ENCODE measurements at places on chromosomes 6 and 20.

GRCh38 chr6:15877231-15877630, 214.4 kb upstream of the DTNBP1 start:
- DNase-seq, result no peak

DNA sequence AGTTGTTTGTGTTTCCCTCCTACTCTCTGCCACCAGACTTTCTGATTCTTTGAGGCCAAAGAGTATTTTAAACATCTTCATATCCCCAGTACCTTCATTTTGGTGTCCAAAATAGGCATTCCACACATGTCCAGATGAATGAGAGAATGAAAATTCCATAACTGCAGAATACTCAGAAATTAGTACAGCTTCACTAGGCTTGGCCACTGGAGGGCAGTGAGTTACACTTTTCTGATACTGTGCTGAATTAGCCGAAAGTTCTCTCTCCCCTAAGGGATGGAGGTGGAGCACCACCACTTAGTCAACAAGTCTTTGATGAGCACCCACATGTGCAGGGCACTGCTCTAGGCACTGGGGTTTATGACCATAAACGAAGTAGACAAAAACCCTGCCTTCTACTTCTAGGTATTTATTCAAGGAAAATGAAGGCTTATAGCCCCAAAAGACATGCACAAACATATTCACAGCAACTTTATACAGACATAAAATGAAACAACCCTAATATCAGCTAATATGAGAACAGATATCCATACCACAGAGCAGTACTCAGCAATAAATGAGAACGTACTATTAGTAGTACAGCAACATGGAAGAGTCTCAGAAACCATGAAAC, 46.1 kb upstream of the TMEM217 start:
- DNase-seq, result no peak

- no peak for DNase-seq
Observed at GRCh38 chr6:68502946-68503345, 132.1 kb upstream of the ADGRB3 start.

DNA sequence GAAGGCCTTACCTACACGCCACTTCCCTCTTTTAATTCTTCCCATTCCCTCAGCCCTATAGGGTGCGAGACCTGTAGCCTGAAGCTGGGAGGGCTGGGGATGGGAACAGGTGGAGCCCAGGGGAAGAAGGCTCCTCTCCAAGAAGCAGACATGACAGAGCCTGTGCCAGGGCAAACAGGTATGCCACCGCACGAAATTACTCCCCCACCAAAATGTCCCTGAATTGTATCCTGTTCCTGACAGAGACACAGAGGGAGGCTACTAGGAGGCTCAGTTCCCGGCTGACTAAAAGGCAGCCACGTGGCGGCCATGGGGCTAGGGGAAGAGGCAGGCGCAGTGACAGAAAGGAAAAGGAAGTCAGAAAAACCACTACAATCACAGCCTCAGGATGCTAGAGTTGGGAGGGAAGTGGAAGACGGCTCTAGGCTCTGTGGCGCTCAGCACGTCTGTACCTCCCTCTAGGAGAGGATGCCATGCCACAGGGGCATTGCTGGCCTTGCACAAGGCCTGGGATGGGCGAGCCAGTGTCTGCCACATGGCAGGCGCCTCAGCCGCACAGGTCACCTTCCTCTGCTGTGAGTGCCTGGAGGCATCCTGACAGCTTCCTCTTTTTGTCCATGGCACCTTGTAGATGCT, 27.7 kb downstream of the TFEB start:
- no peak for DNase-seq

- DNase-seq, result no peak
Observed at GRCh38 chr6:23305325-23305943, 736.1 kb downstream of the HDGFL1 start.

GRCh38 chr20:64077876-64078551, 1.3 kb downstream of the RGS19 start:
- no peak for DNase-seq

GRCh38 chr20:54103067-54103761, 32.8 kb upstream of the BCAS1 start:
- peak; percentile 82 for DNase-seq

- peak; percentile 84 for DNase-seq
Observed at GRCh38 chr6:155014670-155015300, 19.7 kb downstream of the TIAM2 start.

- no peak for DNase-seq
Observed at GRCh38 chr6:53944091-53944490, 149.3 kb downstream of the LRRC1 start.

- DNase-seq, result peak; percentile 93
Observed at GRCh38 chr6:57221191-57221935, 744 bp downstream of the RAB23 start.

- DNase-seq, result no peak
Observed at GRCh38 chr6:83928286-83928685, 68.8 kb downstream of the CYB5R4 start.

GRCh38 chr6:154613137-154613676, 102.7 kb upstream of the CNKSR3 start:
- DNase-seq, result no peak

DNA sequence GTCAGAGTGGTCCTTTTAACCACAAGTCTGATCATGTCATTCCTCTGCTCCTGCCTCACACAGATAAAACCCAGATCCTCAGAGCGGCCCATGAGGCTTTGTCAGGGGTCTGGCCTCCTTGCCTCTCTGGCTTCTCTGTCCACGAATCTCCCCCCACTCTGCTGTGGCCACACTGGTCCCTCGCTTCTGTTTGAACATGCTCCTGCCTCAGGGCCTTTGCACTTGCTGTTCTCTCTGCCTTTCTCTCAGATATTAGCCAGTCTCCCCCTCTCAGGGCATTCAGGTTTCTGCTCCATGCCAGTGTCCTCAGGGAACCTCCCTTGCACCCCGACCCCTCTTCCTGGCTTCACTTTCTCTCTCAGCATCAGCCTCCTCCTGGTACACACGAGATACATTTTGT, 518.5 kb downstream of the PREX1 start:
- no peak for DNase-seq

DNA sequence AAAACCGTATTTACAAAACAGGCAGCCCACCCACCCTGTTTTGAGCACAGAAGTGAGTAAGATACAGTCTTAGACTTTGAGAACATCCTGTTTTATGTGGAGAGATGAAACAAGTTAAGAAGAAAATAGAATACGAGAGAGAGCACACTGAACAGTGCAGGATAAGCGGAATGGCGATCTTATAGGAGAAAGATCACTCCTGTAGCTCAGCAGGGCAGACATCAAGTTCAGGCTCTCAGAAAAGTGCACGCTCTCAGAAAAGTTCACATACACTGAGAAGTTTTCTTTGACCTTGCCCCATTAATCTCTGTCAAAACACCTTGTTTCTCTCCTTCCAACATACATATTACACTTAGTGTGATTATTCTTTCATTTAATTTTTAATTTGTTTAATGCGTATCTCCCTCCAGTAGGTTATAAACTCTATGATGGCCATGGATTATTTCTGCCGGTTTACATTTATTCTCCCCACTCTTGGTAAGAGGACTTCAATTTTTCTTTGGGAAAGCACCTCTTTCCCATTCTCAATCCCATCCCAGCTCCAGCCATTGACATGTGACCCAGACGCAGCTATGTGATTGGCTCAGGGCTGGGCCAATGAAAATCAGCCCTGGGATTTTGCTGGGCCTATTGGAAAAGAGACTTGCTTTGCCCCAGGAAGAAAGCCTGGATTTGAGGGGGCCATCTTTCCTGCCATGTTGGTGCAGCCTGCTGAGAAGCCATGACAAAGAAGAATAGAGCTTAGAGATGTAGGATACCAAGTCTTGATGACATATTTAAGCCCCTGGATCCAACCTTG, 16.2 kb downstream of the KCNB1 start:
- peak; percentile 31 for DNase-seq

DNA sequence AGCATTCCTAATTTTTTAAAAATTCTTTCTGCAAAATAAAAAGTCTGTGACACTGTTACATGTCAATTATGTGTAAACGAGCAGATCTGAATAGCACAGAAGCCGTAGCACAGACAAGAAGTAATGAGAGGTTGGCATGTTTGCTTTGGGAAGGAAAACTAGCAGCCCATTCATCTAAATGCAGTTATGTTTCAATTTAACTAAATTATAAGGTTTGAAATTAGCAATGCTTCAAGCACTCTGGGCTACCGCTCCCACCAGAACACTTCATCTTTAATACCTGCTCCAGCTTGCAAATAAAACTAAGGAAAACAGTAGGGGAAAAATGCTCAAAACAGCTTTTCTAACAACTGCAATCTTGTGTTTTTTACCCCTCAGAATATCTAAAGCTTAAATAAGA, 73.9 kb downstream of the PTPRK start:
- no peak for DNase-seq

- peak; percentile 66 for DNase-seq
Observed at GRCh38 chr20:34110745-34111641, 1.1 kb downstream of the EIF2S2 start.

GRCh38 chr20:46580613-46581205, 30.3 kb upstream of the OCSTAMP start:
- DNase-seq, result peak; percentile 12

- DNase-seq, result no peak
Observed at GRCh38 chr20:5172167-5172601, 45.4 kb downstream of the CDS2 start.

DNA sequence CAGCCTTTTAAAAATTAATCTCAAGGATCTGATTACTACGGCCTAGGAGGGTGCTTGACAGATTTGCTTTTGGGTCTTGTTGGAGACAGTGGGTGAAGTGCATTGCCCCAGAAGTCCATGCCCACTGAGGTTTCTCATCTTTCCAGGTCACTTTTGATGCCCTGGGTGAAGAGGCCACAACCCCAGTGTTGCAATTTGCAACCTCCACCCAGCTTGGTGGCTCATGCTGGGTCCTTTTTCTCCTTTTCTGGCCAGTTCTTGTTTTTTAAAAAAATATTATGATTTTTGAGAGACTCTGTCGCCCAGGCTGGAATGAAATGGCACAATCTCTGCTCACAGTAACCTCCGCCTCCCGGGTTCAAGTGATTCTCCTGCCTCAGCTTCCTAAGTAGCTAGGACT, 9.4 kb downstream of the STX11 start:
- DNase-seq, result no peak

- DNase-seq, result no peak
Observed at GRCh38 chr20:6740096-6740495, 27.4 kb upstream of the BMP2 start.

DNA sequence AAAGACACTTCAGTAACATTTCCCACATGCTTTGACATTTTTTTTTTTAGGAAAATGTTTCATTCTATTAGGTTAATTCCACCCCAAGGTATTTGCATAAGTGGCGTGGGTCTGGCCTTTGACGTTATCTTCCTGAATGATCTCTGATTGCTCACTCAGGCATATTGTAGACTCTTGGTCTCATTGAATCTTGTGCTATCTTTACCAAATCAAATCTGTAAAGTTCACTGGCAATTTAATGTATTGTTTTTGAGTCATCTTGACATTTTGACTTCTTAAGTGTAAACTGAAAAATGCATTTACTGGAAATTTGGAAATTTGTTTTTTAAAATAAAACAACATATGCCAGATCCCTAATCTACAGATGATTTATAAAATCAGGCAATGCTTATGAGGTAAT, 16.0 kb upstream of the VIP start:
- DNase-seq, result no peak

DNA sequence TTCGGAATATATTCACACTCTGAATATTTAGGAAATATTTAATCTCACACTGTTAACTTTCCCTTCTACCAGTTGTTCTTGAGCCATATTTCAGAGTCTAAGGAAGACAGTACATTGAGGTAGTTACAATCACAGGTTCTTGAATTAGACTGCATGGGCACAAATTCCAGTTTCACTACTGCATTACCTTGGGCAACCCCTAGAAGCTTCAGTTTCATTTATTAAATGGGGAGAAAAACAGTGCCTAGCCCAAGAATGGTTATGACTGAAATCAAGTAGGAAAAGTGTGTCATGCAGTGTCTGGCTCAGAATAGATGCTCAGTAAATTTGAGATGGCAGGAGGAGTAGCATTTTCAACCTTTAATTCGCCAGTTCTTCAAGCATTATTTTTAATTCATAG, 124.5 kb upstream of the SAMD5 start:
- DNase-seq, result no peak

GRCh38 chr6:37575221-37575620, 75.5 kb upstream of the CCDC167 start:
- DNase-seq, result no peak

DNA sequence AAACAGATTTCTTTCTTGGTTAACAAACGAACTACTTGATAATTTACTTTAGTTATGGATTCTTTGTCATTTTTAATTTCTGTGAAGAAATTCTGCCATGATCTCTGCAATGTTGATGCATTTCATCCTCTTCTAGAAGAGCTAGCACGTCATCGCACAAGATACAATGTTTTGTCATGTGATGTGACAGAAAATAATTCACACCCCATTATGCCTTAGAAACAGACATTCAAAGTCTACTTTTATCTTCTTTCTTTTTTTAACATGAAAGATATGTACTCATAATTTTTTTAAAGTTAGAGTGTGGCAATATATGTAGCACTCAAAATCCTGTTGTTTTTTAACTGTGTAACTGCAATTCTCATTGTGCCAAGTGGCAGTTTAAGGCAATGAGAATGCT, 39.6 kb upstream of the NELFCD start:
- no peak for DNase-seq

GRCh38 chr6:149884215-149884614, 13.7 kb downstream of the RAET1E start:
- DNase-seq, result peak; percentile 49

DNA sequence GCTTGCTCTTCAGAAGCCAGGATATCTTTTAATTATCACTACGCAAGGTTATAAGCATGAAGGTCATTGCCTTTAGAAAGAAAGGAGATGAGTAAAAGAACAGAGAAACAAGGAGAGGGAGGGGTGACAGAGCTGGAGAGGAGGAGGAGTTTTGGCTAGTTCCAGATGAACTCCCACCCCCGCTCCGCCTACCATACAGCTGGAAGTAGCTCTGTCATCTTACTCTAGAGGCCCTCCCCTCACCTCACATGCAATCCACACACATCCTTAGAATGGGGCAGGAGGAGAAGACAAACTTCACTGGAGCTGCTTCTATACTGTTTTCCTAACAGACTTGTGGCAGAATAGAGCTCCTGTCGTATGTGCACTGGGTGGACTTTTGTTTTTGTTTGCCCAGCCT, 144.7 kb downstream of the SCML4 start:
- peak; percentile 85 for DNase-seq

DNA sequence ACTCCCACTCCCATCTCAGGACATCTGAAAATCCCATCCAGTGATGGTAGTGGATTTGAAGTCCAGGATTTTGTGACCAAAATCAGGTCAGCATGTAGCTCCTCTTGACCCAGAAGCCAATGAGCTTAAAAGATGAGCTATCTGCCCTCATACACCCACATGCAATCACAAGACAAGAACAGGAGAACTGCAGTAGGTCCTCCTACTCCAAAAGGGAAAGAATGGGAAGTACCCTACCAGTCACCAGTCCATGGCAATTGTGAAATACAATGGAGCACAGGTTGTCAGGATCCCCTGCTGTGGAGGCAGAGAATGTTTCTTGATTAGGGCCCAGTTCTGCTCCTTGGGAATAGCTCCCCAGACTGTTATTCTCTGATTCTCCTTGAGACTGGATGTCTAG, 347.3 kb upstream of the CNR1 start:
- DNase-seq, result no peak

DNA sequence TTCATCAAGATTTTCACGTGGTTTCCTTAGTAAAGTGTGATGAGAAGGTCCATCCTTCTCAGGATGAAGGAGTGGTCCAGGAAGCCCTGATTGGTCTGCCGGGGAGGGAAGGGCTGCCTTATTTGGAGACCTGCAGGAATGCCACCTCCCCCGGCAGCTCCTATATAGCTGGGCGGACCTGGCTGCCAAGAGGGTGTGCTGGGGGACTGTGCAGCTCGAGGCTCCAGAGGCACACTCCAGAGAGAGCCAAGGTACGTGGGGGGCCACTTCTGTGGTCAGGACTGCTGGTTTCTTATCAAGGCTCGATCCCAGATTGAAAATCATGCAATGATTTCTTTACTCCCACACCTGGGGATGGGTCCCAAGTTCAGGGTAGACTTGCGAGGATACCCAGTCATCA, at the start of gene PRND:
TSS of gene PRND (plus strand) at position 191 of the 400 bp plus-strand sequence. CDS start 2,643 bp downstream, outside the sequence.
- peak; percentile 11 for DNase-seq

All from mesendoderm (in vitro differentiated cells).